Hematopoietic multipotent progenitor cell treated with erythropoietin and hydrocortisone succinate and interleukin-3 and kit ligand, for 15 days (in vitro differentiated cells): ENCODE measurements at places on chromosomes 11 and 22.

GRCh38 chr11:31433851-31434250, 64.2 kb downstream of the DNAJC24 start:
- no peak for DNase-seq

GRCh38 chr22:47011131-47011858, 248.8 kb downstream of the TBC1D22A start:
- no peak for DNase-seq

- DNase-seq = no peak
These were observed 38.8 kb downstream of the PDE2A start for GRCh38 chr11:72635309-72635915.

GRCh38 chr11:14455648-14456430, 43.8 kb downstream of the COPB1 start:
- DNase-seq = no peak

DNA sequence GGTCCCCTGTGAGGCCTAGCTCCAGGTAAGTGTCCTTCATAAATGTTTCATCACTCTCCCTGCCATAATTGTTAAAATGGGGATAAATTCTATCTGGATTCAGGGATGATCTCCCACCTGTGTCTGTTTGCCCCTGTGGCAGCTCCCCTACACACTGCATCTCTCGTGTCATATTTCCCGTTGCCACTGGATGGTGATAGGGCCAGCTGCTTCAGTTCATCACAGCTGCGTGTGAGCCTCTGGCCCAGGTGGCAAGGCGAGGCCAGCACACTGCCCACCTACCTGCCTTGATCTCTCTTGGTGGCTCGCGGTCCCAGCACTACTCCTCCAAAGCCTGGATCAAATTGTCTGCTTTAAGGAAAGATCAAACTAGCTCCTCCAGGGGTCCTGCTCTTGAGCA, 187.4 kb downstream of the GRIK4 start:
- no peak for DNase-seq

- DNase-seq = no peak
These were observed 678 bp upstream of the RANGAP1 start for GRCh38 chr22:41286639-41287091.

DNA sequence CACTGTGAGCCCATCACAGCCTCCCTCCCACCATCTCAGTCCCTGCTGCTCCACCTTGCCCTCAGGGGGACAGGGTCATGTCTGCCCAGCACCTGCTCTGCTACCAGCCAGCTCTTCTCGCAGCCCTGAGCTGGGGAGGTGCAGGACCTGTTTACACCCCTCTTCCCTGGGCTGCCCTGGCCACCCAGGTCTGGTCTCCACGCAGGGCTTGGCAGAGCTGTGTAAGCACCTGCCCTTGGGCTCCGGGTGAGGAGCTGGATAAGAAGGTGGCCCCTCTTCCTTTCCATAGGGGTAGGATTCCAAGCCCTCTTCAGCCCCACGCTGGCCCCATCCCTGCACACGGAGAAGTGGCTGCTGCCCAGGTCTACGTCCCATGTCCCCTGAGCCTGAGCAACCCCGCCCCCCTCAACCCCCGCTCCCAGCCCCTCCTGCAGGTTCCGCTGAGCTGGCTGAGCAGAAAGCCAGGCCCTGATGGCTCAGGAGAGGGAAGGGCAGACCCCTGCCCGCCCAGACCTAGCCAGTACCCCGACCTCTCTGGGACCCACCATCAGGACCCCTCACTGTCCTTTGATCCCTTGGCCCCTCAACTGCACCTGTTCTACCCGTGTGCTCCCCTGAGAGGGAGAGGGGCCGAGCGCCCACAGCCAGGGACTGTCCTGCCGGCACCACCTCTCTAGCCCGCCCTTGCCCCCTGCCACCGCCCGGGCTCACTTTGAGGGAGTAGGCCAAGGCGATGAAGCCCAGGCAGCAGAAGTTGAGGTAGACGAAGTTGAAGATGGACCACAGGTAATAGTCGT, 3.2 kb downstream of the IFITM10 start:
- no peak for DNase-seq

- no peak for DNase-seq
These were observed 1.0 kb downstream of the CBX7 start for GRCh38 chr22:39151329-39151975.

DNA sequence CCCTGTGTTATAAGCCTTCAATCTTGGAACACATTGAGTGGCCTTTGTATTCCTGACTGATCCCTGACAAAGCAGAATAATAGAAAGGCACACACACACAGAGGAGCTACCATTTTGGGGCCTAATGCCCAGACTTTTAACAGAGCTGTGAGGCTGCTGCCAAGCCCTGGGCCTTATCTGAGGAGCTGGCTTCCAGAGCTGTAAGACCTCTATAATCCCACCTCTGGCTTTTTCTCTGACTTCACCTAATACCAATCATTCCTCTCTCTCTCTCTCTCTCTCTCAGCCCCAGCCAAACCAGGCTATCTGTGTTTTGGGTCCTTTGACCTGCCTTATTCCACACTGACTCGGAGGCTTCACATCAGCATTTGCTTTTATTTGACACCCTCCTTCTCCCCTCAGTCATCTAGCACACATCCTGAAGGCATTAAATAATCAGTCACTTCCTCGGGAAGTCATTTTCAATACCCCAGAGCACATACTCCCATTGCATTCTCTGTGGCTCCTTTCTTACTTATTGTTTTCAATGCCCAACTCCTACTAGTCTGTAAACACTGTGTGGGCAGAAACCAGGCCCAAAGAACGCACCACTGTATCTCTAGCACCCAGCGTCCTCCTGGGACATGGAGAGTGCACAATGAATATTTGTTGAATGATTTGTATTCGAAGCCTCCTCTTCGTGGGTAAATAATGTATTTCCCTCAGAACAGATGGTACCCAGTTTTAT, 21.2 kb upstream of the TRIM44 start:
- no peak for DNase-seq

- DNase-seq = peak; percentile 80
These were observed 12.4 kb upstream of the KLHL35 start for GRCh38 chr11:75445315-75445953.

- DNase-seq = no peak
These were observed 258.8 kb downstream of the SOX6 start for GRCh38 chr11:16097543-16097942.

DNA sequence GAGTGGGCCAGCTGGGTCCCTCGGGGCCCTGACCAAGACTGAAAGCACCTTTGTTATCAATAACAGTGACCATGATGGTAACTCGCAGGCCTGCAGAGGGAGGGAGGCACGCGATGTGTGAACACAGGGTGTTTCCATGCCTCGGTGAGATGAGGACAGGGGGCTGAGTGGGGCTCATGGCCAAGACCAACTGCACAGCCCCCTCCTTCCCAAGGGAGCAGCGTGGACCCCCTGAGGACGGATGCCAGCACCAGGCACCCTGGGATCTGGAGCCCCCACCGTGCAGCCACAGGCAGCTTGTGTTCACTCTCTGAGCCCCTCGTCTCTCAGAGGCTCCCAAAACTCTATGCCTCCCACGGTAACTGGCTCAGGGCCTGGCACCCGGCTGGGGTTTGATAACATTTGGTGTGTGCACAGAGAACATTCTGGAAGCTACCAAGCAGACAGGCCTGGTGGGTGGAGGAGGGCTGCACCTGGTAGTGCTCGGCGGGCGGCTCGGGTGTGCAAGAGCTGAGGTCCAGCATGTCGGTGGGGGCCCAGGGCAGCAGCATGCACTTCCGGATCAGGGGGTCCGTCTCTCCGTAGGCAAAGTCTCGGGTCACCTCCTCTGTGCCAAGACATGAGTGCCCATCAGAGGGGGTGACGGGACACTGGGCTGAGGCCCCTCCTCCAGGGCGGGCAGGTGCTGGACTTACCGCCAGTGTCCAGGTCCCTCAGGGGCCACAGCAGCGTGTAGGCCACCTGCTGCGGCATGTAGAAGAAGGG, 7.6 kb downstream of the TTLL12 start:
- DNase-seq = no peak

DNA sequence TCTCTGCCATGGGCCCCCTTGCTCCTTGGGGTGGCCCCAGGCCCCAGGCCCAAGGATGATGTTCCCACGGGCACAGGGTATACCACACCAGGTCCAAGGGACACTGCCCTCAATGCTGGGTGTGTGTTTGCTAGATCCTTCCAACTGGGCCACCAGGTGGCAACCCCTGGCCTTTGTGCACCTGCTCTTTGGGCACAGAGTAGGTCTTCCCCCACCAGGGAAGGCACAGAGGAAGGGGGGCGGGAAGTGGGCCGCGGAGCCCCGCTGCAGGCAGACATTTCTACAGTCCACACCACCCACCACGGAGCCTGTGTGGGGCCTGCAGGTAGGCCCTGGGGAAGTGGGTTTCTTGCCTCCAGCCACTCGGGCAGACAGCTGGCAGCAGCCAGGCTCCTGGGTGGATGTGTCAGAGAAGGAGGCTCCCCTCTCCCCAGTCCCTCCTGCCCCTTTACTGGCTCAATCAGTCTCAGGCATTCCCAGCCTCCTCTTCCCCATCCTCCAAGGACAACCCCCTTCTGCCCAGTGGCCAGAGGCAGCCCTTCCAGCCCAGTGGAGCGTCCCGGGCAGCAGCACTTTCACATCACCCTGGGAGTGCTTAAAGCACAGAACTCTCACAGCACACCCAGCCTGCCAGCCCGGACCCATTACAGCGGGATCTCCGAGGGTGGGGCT, 21.6 kb downstream of the MAFF start:
- no peak for DNase-seq

DNA sequence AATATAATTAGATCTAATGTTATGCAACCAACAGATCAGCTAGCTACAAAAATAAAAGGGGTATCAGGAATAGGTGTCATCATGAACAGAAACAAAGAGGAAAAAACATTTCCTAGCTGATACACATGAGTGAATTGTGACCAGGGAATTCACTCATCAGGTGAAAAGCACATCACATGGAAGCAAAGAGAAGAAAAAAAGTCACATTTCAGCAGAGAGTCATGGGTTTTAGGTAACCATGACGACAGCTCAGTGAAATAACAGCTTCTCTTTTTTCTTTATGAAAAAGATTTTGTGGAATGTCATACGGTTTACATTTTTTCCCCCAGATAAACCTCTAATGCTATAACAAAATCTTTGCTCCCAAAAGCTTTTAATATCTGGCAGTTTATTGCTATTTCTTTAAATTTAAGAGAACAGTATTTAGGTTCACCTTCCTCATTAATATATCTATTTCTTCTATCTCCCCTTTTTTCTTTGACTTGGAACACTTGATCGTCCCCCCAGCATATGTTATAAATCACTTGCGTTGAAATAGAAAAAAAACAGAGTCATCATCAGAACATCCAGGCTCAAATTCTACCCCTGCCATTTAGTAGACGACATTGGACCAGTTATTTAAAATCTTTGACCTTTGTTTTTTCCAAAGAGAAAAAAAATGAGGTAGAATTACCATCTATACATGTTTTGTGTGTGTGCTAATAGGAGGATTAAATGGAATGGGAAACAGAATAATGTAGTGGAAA, 5.3 kb downstream of the TYR start:
- DNase-seq = no peak

DNA sequence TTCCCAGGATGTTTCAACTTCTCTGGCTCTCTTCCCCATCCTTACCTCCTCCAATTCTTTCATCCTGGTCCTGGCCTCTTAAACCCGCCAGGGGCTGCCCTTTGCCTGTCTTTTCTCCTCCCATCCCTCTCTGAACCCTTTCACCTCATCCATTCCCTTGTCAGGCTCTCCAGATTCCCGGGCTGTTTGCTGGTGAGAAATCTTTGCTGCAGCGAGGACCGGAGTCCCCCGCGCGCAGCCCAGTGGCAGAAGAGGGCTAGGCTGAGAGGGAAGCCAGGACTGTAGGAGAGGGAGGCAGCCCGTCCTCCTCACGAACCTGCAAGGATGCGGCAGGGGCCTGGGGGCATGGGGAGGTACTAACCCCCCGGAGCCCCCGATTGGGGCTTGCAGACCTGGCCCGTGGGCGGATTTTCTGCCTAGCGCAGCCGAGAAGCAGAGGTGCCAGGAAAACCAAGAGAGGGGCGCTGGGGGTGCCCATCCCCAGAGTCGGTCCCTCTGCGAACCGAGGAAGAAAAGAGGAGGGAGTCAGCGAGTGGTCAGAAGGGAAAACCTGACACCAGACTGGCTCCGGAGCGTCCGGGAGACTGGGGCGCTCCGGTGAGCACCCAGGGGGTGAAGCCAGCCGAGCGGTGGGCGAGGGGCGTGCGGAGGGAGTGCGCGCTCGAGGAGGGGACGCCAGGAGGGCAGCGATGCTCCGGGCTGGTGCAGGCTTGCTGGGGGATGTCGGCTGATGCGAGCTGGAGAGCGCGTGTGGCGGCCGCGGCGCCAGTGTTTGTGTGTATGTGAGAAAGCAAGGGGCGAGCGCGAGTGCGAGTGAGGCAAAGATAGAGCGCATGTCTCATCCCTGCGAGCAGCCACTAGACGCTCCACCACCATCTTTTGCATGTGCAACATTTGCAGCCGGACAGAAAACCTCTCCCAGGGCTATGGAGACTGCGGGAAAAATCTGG, at the start of gene GRIA4:
GRIA4 (plus strand) TSS at position 242 of the 950 bp plus-strand sequence. CDS start 925 bp downstream, outside the sequence.
- DNase-seq = no peak

DNA sequence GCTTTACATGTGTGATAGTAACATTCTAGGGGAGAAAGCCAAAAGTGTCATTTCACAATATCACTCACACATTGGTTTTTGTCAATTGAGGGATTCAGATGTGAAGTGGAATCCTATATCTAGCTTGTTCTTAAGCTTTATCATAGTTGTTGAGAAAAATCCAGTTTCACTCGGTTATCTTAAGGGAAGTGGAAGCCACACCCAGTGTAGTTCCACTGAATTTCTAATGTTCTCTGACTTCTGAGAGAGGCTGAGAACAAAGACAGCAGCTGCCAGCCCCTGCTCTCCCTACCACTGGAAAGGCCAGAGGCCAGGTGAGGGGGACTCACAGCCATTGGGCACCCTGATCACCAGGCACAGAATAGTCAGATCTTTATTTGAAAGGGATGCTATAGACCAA, 53.7 kb downstream of the THAP12 start:
- no peak for DNase-seq

- no peak for DNase-seq
These were observed 13.2 kb downstream of the ZNRF3 start for GRCh38 chr22:28896611-28897010.

DNA sequence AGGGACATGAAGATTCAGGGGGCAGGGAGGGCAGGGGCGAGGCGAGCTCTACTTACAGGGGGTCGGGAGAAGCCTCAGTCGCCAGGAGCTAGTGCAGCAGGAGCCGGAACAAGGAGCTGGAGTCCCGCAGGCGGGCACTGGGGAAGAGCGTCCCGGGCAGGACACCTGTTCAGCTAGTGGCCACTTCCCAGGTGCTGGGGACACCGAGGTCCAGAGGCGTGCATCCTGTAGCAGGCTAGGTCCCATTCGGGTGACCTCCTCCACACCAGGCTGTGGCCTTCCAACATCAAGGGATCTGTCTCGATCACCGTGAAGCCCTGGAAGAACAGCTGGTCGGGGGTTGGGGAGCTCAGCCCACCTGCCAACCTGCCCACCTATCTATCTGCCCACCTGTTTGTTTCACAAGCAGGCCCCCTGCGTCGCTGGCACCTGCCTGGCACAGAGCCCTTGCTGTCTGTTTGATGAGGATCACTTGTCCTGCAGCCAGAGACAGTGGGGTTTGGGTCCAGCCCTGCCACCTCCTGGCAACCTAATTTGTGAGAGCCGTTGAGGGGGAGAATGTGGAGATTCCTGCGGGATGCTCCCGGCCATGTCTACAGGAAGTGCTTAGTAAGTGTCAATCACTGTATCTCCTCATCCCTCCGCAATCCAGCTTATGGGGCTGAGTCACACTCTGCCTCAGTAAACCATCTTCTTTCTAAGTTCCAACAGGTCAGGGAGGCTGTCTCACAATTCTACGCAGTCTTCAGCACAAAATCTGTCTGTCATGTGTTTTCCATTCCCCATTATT, 940.9 kb downstream of the BRD1 start:
- DNase-seq = no peak

- DNase-seq = no peak
These were observed 11.3 kb downstream of the ANKK1 start for GRCh38 chr11:113398669-113399430.

- no peak for DNase-seq
These were observed 43.9 kb downstream of the RELT start for GRCh38 chr11:73420136-73420535.
